ENCODE measurements at places on chromosomes 6 and 20.

DNA sequence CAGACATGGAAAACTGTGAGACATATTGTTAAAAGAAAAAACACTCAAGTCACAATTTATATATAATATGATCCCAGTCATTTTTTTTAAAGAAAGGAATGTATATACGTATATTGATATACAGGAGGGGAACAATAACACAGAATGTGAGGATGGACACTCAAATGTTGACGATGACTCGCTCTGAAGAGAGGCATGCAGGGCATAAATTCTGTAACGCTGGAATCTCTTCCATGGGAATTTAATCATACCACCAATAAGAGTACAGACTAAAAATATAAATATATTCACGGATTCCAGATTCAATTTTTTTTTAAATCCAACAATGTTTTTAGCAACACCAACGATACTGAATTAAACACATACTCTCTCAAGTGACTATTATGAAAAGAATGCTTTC lies 106.9 kb upstream of the CCDC28A start:
- DNase-seq: no peak

GRCh38 chr6:109991201-109992101 lies 13.3 kb downstream of the GPR6 start:
- no peak for DNase-seq

- DNase-seq: no peak
Observed at GRCh38 chr6:135703621-135704020, 147.9 kb upstream of the PDE7B start.

GRCh38 chr6:158322724-158323560 lies 10.7 kb downstream of the TULP4 start:
- DNase-seq: peak; percentile 52

GRCh38 chr6:128630213-128630612 lies 109.8 kb upstream of the PTPRK start:
- DNase-seq: no peak

DNA sequence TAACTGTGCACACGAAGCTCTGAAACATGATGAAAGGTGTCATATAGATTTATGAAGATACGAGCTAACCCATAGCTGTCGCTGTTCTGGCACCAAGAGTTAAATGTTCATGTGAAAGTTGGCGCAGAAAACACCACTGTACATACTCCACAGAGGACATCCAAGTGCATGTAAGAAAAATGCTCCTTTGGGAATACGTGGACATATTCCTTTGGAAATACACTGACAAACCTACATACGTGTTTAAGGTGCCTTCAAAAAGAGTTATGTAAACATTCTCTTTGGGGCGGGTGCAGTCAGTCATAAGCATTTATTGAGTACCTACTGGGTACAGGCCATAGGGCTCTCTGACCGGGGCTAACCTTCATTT lies 723 bp upstream of the ARID1B start:
- DNase-seq: no peak

GRCh38 chr6:143773506-143774150 lies 69.5 kb upstream of the LTV1 start:
- no peak for DNase-seq

DNA sequence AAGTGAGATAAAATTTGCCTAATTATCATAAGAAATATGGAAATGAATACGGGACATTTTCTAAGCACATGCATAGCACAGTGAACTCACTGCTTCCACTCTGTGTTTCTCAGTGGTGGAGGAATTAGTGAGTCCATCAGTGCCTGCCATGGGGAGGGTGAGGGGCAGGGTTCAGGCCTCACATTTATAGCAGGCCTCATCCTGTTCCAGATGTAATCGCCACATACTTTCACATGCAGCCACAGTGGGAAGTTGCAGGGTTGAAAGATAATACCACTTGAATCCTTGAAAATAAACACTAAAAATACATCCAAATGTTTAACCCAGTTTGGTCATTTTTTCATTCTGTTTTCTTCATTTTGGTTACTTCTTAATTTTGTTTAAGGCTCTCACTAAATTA lies 29.9 kb upstream of the ANKEF1 start:
- DNase-seq: no peak

DNA sequence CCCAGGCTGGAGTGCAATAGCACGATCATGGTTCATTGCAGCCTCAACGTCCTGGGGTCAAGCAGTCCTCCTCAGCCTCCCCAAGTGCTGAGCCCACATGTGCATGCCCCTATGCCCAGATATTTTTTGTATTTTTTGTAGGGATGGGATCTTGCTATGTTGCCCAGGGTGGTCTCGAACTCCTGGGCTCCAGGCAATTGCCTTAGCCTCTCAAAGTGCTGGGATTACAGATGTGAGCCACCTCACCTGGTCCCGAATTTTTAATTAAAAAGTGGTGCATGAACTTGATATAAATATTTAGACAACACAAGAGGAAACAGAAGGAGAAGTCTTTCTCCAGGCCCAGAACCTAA lies 7.1 kb upstream of the RNF114 start:
- no peak for DNase-seq

All from fibroblast of skin of left biceps (primary cell).